ENCODE measurements at places on chromosomes 4 and X.

DNA sequence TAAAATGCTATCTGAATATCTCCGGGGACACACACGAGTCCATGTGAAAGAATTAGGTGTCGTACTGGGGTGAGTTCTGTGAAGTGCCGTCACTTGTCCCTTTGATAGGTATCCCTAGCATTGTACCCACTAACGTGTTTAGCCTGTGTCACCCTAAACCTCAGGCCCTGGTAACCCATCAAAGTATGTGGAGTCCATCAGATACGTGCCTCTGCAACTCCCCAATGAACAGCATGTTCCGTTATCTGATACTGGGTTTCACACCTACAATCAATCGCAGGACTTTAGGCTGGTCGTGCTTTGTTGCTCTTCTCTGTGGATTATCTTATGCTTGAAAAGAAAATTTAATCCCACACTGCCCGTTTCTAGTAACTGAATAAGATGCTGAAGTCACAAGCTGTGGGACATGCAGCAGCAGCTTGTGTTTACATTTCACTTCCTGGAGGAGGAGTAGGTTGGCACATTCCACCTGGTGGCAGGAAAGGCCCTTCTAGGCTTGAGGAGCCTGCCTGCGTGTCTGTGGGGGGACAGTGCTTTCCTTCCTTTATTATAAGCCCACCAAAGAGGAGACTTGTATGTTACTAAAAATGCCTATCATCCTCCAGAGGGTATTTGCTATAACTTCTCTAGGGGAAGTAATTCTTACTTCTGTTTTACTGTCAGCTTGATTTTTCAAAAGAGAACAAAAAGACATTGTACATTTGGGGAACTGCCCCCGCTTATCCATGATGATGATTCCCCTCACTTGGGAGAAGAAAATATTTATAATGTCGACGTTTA lies 127.2 kb downstream of the FNIP2 start:
- peak; percentile 10 for DNase-seq

- no peak for DNase-seq
These were observed 12.6 kb downstream of the CA5B start for GRCh38 chrX:15750611-15751154.

GRCh38 chr4:84916227-84916626 lies 50.3 kb downstream of the WDFY3 start:
- DNase-seq = no peak

DNA sequence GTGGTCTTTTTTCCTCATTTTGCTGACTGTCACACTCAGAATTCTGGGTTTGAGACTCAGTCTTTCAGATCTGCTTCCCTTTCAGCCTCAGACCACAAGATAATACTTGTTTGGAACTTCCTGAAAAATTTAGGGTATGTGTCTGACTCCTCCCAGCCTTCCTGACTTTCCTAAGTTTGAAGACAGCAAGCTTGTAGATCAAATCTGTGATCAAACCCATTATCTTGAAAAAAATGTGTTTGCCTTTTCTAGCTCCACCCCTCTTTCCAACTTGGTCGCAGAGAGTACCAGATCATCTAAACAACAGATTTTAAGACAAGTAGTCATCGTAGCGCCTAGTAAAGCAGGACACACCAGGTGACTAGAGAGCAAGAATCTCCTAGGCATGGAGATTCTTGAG lies 9.9 kb downstream of the BCAP31 start:
- DNase-seq = no peak

GRCh38 chrX:55714161-55714560 lies 3.4 kb upstream of the RRAGB start:
- DNase-seq = no peak

GRCh38 chr4:52212702-52213101 lies 161.6 kb downstream of the SPATA18 start:
- no peak for DNase-seq

DNA sequence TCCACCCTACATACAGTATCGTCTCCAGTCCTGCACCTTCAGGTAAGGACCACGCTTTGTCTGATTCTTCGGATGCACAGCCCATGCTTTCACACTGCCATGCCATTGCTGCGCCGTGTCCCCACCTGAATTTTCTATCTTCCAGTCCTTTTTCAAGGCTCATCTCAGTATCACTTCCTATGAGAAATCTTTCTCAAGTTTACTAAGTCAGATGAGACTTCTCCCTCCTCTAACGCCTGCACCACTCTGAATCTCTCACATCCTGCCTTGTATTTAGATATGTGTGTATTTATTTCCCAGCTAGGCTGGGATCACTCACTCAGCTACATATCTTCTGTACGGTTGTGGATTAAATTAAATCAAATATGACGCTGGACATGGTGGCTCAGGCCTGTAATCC lies 116.8 kb downstream of the SMIM20 start:
- DNase-seq = no peak

- no peak for DNase-seq
These were observed 331.6 kb downstream of the BCOR start for GRCh38 chrX:39766085-39766726.

GRCh38 chr4:84258905-84259830 lies 239.9 kb downstream of the NKX6-1 start:
- DNase-seq = peak; percentile 50

- DNase-seq = no peak
These were observed 70.4 kb downstream of the LDB2 start for GRCh38 chr4:16827794-16828724.

DNA sequence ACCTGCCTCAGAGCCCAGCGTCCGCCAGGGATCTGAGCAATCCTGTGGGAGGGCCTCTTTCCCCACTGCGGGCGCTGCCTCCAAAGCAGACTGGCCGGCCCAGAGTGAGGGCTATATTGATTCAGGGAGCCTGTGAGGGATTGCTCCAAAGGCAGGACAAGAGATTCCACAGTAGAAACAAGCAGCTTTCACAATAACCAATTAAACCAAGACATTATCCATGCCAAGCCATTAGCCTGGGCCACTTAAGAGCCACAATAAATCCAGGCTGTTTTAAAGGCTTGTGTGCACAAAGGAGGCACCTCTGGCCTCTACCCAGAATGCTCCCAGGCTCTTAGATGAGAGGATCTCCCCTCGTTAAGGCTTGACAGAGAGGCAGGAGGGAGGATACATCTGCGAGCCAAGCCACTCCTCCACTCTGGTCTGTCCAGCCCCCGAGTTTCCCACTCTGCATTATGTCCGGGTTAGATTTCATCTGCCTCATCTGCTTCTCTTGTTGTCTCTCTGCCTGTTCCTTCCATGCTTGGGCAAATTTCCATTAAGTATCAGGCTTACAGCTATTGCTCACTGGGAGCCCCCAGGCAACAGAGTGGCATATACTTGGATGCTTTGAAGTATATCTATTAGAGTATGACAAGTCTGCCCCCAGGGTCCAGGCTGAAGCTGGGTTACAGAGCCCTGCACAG lies 357.9 kb downstream of the UNC5C start:
- no peak for DNase-seq

DNA sequence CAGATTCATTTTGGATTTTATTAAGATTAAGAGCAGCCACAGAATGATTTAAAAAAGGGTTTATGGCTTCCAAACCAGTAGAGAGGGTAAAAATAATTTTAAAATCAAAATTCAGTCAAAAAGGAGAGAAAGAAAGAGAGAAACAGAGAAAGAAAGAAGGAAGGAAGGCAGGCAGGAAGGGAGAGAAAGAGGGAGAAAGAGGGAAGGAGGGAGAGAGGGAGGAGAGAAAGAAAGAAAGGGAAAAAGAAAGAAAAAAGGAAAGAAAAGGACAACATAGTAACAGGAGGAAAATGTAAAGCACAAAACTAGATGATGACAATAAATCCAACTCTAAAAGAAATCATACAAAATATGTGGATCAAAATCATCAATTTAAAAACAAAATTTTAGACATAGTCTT lies 79.6 kb upstream of the FRG1 start:
- DNase-seq = no peak

DNA sequence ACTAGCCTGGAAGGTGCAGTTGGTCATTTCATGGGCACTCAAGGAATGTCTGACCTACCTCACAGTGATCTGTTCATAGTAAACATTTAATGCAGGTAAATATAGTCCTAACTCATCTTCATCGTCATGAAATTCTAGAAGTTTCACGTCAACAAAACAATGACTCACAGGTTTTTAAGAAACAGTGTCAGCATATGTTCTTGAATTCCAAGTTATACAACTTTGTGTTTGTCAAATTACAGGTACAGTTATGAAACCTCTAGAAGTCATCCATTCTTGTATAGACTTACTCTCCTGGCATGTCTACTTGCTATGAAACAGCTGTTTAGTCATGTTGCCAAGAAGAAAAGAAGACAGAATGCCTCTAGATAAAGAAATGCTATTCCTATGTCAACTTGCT lies 46.6 kb downstream of the AFM start:
- no peak for DNase-seq

GRCh38 chr4:44869222-44869882 lies 143.0 kb upstream of the GNPDA2 start:
- DNase-seq = peak; percentile 7

DNA sequence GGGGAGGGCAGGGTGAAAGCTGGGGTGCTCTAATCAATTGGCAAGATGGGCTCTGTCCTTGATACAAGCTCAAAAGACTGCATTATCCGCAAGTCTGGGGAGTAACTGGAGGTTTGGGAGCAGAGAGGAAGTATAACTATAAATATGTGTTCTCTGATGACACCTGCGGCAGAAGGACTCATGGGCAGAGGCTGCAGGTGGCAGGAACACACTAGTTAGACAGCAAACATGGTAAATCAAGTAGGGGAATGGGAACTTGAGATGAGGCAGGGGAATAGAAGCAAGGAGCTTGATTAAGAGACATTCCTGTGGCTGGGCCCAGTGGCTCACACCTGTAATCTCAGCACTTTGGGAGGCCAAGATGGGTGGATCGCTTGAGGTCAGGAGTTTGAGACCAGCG lies 30.3 kb downstream of the SH3KBP1 start:
- no peak for DNase-seq

- no peak for DNase-seq
These were observed 601.4 kb upstream of the ACTRT1 start for GRCh38 chrX:128653524-128654060.

GRCh38 chr4:40379248-40379647 lies 44.1 kb downstream of the CHRNA9 start:
- no peak for DNase-seq

GRCh38 chrX:53115550-53115874 lies 21.6 kb downstream of the KANTR start:
- no peak for DNase-seq

Measured in ACHN (cell line).